ENCODE measurements at places on chromosomes 7 and 10.

GRCh38 chr10:64574371-64574770 lies 1053.2 kb downstream of the REEP3 start:
- no peak for DNase-seq

DNA sequence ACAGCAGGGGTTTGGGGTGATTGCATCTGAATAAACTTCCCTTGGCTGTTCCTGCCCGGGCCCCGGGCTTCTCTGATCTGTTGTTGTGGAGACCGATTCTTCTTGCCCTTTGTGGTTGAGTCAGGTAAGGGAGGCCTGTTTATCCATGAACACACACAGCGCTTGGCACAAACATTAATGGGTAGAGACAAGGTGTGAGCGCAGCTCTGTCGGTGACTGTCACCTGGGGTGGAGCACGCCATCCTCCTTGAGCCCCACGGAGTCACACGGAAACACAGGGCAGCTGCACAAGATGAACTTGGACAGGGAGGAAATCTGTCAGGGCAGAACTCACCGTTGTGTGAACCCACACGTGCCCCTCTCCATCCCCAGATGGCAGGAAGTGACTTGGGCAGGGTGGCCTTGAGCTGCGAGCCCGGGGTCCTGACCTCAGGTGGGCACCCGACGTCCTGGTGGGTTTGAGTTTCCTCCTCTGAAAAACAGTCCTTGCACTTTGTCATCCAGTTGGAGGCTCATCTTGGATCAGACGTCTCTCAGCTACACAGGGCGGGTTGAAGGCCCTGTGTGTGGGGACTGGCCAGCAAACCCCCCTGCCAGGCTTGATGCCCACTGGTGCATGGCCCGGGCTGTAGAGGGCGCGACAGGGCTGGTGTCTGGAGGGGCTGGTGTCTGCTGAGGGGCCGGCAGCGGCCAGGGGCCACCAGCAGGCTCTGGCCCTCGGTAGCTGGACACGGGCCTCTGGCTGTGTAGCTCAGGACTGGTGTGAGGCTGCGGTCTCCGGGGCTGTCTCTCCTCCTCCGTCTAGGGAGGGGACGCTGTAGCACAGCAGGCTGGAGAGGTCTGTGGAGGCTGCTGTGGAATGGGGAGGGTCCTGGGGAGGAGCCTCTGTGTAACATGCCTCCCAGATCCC lies 24.2 kb upstream of the SHH start:
- DNase-seq: no peak

DNA sequence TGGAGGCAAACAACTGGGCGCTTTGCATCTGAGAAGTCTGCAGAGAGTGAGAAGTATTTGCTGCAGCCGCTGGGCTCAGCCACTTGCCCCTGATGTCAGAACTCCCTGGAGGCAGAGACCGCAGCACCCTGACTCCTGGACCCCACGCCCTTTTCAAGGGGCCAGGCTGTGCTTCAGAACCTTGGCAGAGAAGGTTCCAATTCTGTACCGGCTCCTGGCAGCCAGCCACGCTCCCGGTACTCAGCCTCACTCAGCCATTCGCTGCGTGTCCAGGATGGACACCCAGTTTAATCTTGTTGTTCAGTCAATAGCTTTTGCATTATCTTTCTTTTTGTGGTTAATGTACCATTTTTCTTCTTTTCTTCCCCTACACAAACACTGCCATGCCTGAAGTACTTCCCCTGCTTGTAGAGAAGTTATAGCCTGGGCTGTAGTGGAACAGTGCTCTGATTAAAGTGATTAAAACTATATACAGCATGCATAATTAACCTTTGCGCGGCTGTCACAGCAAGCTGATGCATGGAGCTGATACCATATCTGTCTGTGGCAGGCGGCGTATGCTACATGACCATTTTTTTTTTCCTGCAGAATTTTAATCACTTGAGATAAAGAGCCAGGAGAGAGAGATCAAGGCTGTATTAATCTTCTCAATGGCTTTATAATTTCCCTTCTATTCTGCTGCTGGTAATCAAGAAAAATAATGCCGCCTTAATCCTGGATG lies 578.5 kb downstream of the SDK1 start:
- DNase-seq: no peak

DNA sequence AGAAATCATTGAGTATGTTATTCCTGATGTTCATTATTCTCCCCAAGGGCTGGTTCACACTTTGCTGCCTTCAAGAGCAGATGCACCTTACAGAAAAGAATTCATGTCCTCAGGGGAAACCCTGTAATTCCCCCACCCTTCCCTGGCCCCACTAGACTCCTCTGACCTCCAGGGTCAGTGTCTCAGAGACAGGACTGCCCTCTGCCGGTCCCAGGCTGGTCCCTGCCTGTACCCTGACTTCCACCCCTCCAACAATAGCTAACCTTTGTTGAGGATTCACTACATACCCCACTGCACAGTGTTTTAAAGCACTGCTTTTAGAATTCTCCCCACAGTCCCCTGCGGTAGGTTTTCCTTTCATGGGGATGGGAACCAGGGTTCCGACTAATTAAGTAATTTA lies 4.4 kb upstream of the SEPHS1 start:
- DNase-seq: no peak

DNA sequence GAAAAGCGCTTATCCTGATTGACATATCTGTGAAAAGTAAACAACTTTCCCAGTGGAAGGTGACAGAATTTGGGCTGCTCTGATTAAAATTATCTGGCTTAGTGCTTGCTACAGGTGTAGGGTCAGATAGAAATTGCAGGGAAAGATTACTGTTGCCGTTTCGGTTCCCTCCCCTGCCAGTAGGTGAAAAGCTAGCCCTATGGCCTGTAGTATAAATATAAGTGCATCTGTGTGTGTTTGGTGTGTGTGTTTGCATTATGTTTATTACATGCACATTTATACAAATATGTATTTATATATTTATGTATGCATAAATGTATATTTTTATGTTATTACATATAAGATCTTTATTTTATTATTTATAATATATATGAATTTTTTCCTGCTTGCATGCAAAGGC lies 72.3 kb upstream of the VOPP1 start:
- DNase-seq: no peak
